ENCODE measurements at places on chromosomes 11 and 22.
A peak's percentile ranks its signal among the peaks of the same experiment; 100 is the strongest.

DNA sequence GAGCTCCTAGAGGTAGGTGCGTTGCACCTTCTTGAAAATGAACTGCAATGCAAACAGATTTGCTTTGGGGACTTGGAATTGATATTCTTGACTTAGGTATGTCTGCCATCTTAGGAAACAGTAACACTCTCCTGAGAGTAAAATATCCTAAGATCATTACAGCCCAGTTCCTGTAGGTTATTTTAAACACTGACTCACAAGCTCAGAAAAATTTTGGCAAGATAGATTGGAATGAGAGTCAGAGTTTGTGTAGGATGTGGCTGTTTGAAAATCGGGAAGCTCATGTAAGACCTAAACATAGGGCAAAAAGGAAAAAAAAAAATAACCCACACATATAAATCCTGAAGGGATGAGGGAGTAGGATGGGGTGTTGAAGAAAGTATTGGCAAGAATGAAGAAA, 377.0 kb upstream of the LRRC4C start:
- DNase-seq: no peak

- no peak for DNase-seq
Observed at GRCh38 chr11:133579165-133580031, 47.1 kb upstream of the OPCML start.

- DNase-seq: no peak
Observed at GRCh38 chr11:14318581-14318981, 40.4 kb downstream of the RRAS2 start.

- DNase-seq: no peak
Observed at GRCh38 chr11:3855808-3856491, 486 bp downstream of the STIM1 start.

DNA sequence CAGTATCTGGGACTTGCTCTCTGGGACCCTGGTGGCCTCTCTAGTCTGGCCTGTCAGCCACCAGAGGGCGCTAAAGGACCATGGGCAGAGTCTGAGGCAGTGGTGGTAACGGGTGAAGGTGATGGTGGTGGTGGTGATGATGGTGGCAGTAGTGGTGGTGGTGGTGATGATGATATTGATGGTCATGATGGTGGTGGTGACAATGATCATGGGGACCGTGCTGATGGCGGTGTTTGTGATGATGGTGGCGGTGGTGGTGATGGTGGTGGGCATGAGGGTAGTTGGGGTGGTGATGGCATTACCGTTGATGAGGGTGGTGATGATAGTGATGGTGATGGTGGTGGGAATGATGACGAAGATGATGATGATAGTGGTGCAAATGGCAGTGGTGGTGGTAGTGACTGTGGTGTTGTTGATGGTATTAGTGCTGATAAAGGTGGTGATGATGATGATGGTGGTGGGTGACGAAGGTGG, 16.0 kb downstream of the TRPM5 start:
- peak; percentile 76 for DNase-seq

DNA sequence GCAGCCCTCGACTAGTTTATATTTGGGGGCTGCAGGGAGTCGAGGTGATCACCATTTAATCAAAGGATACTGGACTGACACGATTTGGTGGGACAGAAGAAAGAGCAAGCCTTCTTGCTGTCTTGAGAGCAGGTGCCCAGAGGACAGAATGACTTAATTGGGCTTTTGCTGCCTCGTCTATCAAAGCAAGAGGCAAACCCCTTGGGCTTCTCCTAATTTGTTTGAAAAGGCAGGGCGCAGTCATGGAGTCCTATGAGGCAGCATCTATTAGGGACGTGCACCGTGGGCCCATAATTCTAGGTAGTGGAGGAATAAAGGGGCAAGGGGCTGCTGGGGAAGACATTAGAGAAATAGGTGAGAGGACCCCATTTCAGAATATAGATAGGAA, 1411.3 kb downstream of the TBC1D22A start:
- DNase-seq: no peak

- no peak for DNase-seq
Observed at GRCh38 chr11:74681686-74682651, 49.3 kb downstream of the CHRDL2 start.

DNA sequence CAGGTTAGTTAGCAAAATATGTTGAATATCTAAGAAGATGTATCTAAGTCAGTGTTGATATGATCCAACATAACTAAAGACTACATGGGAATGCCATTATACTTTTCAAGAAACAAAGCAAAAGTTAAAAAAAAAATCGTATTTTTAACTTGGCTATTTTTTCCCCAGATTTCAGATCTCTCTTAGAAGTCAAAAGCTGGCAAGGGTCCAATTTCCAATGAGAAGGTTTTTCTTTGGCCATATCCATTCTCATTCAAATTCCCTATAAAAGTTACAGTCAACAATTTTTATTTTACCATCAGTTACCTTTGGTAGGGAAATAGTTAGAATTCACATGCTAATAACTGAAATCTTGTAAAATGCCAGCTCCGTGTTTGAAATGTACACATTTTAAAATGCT, 70.5 kb upstream of the FAT3 start:
- DNase-seq: no peak

- no peak for DNase-seq
Observed at GRCh38 chr11:123645286-123645975, 9.0 kb downstream of the SCN3B start.

DNA sequence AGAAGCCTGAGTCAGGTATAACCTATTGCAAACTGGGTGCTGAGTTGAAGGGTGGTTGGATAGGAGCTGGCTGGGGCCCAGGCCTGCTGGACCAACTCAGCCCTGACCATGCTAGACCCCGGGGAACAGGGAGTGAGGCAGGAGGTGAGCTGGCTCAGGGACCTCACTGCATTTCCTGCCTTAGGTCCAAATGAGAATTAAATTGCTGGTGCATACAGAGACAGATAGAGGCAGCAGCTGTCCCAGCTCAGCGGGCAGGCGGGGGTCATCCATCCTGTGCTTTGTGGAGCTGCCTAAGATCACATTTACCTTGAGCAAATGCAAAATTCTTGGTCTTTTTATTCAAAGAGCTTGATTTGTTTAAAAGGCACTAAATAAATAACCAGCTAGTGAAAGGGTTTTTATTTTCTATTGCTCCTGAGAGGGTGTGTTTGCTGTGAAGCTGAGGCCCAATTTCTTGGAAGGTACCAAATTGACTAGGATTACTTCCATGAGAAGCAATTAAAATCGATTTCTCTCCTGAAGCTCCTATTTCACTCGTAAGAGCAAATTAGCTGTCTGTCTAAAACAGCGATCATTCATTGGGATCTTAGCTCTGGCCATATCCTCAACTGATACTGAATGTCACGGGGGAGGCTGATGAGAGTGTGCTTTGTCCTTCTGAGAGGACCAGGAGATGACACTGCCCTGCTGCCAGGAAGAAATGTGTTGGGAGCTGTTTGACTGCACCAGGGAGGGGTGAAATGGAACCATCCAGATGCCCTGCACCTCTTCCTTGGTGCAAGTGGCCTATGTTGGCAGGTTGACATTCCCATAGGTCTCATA, 24.9 kb downstream of the USH1C start:
- no peak for DNase-seq

GRCh38 chr11:14055936-14056335, 93.4 kb downstream of the SPON1 start:
- no peak for DNase-seq

DNA sequence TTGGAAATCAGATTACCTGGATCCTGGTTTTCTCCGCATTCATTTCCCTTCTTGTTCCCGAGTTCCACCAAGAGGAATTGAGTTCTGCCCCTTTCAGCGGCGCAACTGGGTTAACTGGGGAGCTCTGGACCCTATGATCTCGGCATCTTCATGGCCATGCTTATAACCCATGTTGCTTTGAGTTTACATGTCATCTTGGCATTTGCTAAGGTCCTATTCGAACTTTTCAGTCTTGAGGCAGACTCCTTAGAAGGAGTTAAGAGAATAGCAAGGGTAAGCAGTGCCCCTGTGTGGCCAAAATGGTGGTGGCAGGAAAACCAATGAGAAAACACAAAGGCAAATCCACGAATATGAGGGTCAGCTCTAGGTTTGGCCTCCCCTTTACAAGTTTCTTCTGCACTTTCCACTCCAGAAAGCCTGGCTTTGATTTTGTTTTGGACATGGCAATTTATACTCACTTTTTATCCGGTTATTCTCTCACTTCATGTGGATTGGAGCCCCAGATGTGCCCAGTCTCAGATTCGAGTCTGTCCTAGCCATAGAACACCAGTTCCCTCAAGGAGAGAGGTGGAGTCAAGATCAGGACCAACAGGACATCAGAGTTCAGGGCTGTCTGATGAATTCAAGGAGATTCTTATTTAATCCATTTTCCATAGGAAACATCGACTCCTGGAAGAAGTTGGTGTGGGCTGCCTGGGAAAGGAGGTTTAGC, 55.3 kb upstream of the FBXO3 start:
- DNase-seq: peak; percentile 42

DNA sequence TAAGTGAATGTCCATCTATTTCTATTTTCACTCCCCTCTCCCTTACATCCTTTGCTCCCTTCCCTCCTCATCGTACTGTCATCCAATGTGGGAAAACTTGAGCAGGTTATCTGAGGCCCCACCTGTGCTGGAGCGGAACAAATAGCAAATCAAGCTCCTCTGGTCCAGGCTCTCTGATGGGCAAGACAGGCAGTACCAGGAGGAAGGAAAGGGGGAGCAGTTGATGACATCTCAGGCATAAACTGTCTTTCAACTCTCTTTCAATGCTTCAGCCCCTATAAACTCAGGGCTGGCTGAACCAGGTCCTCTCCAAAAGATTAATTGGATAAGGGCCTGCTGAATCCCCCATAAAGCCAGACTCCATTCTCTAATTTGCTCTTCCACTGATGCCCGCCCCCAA, 1.5 kb upstream of the CCKBR start:
- DNase-seq: no peak

GRCh38 chr11:79488286-79488685, 47.5 kb upstream of the TENM4 start:
- DNase-seq: no peak

DNA sequence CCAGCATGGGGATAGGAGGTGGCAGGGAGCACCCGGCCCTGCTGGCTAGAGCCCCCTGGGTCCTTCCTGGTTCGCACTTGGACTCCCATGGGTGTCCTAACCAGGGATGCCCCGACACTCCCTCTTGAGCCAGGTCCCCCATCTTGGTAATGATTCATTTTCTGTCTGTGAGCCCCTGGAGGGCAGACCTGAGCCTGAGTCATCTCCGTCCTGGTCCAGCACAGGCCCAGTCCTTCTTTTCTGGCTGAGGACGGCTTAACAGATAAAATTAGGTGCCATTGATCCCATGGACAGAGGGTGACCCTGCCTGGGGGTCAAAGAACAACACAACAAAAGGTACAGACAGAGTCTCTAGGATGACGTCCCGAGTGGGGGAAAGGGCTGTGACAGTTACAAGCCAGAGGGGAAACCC, 3.5 kb downstream of the RHOD start:
- DNase-seq: no peak

DNA sequence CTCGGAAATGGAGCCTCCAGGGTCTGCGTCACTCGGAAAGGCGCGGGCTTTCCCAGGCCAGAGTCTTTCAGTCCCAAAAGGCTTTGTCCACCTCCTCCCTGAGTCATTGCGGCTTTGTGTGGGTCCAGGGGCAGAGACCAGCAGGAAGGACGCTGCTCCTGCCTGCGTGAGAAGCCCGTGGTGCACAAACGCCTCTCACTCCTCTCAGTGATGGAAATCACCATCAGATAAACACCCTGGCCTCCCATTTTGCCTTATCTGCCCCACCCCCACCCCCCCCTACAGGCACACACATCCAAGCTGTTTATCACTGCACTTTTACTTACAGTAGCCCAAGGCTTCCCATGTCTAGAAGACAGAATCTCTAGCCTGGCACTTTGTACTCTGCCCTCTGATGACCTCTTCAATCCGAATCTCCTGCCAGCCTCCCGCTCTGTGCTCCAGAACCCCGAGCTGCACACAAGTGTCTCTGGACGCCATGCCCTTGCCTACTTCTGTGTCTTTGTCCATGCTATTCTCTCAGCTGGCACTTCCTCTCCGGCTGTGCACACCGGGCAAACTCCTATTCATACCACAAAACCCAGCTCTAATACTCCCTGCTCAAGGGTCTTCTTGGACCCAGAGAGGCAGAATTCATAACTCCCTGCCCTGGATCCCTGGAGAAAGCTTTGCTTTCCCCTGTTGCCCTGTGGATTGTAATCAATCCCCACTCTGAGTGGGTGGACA, 954.6 kb downstream of the TBC1D22A start:
- DNase-seq: no peak

- peak; percentile 48 for DNase-seq
Observed at GRCh38 chr11:60193687-60194433, 11.0 kb upstream of the MS4A6A start.

GRCh38 chr22:32800158-32800882, 1.2 kb upstream of the TIMP3 start:
- DNase-seq: no peak

DNA sequence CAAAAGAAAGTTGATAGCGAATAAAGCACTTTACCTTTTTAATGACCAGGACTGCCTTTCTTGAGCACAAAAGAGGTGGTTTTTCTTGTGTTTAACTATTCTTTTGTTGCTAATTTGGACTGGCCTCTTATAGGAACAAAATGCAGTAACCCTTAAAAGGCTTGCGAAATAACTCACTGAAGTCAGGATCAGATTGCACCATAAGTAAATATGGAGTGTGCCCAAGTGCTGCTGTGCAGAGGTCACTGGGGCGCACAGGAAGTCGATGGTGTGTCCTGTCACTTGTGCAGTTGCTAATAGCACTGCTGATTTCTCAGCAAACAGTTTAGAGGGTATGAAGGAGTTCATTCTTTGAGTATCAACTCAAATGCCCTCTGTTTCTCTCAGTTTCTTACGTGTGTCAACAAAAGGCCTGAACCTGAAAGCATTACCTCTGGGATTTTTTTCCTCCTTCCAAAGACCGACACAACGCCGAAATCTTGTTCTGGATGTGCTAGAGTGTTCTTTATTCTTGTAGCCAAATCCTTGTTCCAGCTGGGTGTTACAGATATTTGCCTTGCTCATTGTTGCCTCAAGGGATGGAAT, 71.3 kb downstream of the ATXN10 start:
- DNase-seq: no peak

DNA sequence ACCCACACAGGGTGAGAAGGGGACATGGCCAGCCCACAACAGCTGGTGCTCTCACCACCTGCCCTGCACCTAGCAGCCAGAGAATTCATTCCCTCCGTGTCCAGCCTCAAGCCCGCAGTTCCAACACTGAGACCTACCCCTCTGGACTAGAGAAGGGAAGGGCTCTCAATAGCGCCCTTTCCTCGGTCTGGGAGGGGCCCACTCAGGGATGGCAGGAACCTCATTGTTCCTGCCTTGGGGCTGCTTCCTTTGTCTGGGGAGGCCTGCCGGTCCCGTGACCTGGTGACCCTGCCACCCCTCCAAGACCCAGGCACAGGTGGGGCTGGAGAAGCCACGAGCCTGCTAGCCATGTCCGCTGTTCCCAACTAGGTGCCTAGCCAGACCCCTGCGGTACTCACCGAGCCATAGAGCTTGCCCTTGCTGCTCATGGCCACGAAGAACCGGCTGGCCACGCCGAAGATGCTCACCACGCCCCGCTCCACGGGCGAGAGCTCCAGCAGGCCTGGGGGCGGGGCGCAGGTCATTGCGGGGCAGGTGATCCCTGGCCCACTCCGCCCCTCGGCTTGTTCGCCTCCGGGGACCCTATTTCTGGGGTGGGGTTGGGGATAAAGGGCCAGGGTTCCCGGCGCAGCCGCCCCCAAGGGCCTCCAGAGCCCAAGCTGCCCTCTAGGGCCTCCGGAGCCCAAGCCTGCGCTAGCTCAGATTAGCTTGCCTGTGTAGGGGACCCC, 1.4 kb downstream of the FGF4 start:
- DNase-seq: no peak

GRCh38 chr11:129815596-129816461, at the start of gene TMEM45B:
Gene TMEM45B (plus strand): TSS chr11:129815848. CDS start chr11:129852483, 36,635 bp downstream.
- no peak for DNase-seq

Data from stimulated activated CD8-positive, alpha-beta memory T cell treated with anti-CD3 and anti-CD28 coated beads, Interleukin-4, amount 100 ng/mL, for 24 hours (primary cell).